ENCODE measurements at places on chromosomes 1 and 21. TPM values are rescaled to one million over a fixed set of nuclear protein-coding genes. Genes with fewer than 3 reads are reported as not detected.

Gene EXOSC10
- 45.8 TPM for total RNA-seq

Gene PADI3
- not detected for total RNA-seq

Gene SPATA46
- total RNA-seq = not detected

Gene TSACC
- total RNA-seq = not detected

Gene CD5L
- not detected for total RNA-seq

Gene CNR2
- not detected for total RNA-seq

Gene KLHDC8A
- total RNA-seq = under 0.01 TPM
